ENCODE measurements at places on chromosomes 1 and 21.

GRCh38 chr1:117673405-117673804, 67.6 kb downstream of the TENT5C start:
- DNase-seq = no peak

GRCh38 chr21:33128538-33128937, 58.6 kb downstream of the OLIG1 start:
- DNase-seq = no peak

GRCh38 chr1:158124034-158124433, 56.7 kb upstream of the CD1D start:
- DNase-seq = no peak

- no peak for DNase-seq
These were observed at the start of gene GJB4 for GRCh38 chr1:34759503-34760357. Gene GJB4 (plus strand): TSS chr1:34759740. CDS start chr1:34761255, 1,515 bp downstream.

DNA sequence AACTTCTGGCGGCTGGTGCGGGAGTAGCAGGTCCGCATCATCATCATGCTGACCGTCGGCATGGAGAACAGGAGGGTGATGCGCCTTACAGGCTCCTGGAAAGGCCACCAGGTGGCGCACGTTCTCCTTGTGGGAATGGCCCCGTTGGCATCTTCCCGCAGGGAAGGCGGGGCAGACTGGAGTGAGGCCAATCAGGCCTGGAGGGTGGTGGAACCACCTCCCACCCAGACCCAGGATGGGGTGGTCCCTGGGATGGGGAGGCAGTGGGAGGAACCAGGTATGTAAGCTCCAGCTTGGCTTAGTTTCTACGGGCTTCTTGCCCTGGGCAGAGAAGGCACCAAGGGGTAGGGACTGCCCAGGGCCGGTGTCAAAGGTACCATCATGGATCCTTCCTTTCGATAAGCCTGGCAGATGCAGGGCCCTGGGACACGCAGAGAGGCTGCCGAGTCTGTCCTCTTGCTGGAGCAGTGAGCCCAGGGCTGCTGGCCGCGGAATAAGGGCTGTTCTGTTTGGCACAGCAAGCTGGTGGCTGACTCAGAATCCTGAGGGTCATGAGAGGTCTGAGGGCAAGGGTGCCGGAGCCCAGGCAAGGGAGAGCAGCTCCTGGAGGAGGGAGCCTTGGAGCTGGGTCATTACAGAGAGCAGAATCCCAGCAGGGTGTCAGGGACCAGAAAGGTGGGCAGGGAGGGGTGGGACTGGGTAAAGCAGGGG, 8.7 kb upstream of the LGR6 start:
- DNase-seq = peak; percentile 72

- no peak for DNase-seq
These were observed 444.8 kb downstream of the KIF26B start for GRCh38 chr1:245599371-245600174.
